ENCODE measurements at places on chromosomes 7 and 10.

- no peak for DNase-seq
Measured at GRCh38 chr10:26290236-26290635, 73.7 kb downstream of the GAD2 start.

DNA sequence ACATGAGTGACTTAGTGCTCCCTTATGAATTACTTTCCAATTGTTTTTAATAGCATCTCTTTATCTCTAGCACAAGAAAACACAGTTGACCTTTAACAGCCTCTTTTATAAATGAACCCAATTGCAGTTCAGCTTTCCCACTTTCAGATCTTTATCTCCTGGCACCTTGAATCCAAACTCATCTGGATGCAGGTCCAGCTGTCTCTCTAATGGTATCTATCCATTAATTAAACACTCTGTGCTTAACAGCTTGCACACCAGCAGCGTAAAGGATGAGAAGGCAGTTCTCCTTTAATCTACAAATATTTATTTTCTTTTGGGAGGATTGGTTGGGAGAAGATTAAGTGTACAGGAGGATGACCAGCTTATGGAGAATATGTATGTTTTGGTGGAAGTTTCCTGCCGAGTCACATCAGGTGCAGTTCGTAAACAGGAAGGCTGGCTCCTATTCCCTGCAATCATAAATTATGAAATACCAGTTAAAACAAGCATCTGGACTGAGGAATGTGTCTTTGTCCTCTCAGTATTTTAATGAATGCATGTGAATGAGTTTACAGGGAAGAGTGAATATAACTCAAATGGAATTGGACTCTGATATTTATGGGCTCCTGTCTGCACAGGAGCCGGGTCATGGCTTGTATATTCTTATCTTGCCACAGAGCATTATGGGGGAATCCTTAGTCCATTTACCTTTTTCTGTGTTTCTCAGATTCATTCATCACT is 232.7 kb downstream of the PHF14 start:
- no peak for DNase-seq

- DNase-seq = no peak
Measured at GRCh38 chr10:120480065-120480600, 23.1 kb downstream of the PLPP4 start.

- DNase-seq = no peak
Measured at GRCh38 chr10:62426600-62426999, 52.4 kb downstream of the ZNF365 start.

GRCh38 chr10:62744136-62744535 is 60.4 kb upstream of the ADO start:
- DNase-seq = no peak

DNA sequence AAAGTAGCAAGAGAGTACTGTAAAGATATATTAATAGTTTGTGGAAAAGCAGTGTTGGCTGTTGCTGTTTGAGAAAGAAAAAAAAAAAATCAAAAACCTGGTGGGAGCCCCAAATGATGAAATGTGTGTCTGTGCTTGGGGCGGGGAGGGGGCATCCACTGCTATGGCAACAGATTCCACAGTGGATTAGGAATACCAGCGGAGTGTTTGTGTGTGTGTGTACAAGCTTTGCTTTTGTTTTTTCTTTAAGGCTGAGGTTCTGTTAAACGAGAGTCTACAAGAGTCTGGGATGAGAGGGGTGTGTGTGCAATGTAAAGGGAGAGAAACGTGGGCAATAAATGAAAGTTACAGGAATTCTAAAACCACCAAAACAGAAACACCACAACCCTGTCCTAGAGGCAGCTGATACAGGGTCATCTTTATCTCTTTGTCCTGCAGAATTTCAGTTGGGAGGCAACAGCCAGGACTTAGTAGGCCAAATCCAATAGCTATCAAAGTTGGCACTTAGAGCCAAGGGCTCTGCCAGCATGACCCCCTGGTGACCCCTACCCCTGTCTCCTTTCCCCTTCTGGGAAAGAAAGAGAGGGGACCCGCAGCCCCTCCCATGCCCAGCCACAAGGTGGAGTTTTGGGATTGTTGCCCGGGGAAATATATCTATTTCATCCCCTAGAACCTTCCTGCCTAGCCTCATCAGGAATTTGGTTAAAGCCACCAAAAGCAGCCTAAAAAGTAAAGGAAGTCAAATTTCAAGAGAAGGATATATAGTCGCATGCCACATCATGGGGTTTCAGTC is 85.4 kb downstream of the OSBPL3 start:
- DNase-seq = no peak

GRCh38 chr10:49520122-49520775 is 18.7 kb downstream of the ERCC6 start:
- no peak for DNase-seq

- peak; percentile 63 for DNase-seq
Measured at GRCh38 chr10:7409045-7409731, 1.6 kb downstream of the SFMBT2 start.

DNA sequence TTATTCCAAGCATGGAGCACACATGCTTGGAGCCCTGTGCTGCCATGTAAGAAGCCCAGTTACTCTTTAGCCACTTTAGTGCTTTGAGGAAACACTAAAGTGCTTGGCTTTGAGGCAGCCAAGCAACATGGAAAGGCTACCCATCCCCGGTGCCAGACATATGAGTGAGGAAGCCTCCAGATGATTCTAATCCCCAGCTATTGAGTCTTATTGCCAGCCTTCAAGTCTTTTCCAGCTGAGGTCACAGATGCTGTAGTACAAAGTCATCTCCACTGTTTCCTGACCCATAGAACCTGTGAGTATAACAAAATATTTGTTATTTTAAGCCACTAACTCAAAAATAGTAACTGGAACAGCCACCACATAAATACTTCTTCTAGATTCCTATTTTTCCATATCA is 91.4 kb upstream of the CYP26C1 start:
- DNase-seq = no peak

DNA sequence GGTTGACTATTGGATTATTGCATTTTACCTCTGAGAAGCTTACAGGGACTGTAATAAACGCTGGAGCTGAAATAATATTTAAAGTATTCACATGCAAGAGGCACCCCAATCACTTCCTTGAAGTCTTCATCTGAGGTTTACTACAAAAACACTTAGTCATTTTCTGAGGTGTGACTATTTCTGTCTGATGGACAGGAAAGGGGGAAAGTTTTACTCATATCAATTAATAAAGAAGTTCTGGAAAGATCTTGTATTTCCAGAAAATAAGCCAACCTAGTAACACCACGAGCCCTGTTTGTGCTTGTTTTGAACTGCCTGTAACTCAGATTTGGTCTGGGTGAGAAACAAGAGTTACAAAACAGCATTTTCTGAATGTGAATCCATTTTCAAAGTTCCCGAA is 63.9 kb upstream of the PRKCQ start:
- peak; percentile 56 for DNase-seq

DNA sequence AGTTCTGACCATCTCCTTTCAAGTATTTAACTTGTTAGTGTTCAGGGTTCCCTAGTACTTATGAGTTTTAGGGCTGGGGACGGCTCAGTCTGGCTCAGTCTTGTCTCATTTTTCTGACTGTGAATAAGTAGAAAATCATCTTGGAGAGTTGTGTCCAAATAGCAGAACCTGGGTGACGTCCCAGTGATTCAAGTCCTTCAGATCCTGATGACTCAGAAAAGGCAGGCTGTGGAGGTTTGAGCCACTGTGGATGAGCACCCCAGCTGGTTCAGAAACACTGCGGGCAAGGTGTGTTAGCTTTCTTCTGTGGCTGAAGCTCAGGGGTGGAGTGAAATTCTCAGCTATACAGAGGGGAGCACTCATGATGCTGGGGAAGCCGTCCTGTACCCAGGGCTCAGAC is 154.4 kb upstream of the NPY start:
- DNase-seq = no peak

DNA sequence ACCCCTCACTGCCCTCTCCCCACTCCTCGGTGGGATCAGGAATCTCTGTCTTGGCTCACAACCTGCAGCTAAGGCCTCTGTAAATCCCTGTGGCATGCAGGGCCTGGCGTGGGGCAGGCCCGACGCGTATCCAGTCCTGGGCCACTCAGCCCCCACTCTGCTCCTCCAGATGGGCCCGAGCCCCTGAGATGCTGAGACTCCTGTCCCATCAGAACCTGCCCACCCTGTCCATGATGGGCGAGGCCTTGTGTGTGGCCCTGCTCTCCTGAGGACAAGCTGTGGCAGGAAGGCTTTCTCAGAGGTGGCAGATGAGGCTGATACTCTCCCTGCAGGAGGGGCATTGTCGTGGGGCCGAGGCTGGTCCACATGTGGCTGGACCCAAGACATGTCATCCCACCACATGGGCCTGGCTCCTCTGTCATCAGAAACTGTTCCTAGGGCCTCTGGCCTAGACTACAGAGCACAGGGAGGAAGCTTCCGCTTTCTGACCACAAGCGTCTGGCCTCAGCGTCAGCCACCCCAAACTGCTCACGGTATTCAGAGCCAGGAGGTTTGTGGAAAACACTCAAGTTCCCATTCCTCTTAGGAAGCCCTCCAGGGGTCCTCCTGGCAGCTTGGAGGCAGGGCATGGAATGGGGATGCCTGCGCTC is 6.0 kb downstream of the ALOX5 start:
- no peak for DNase-seq

GRCh38 chr7:130733931-130734814 is at the start of gene KLF14:
TSS of gene KLF14 (minus strand) at chr7:130734207. CDS start at chr7:130734033, 174 bp downstream.
- no peak for DNase-seq

DNA sequence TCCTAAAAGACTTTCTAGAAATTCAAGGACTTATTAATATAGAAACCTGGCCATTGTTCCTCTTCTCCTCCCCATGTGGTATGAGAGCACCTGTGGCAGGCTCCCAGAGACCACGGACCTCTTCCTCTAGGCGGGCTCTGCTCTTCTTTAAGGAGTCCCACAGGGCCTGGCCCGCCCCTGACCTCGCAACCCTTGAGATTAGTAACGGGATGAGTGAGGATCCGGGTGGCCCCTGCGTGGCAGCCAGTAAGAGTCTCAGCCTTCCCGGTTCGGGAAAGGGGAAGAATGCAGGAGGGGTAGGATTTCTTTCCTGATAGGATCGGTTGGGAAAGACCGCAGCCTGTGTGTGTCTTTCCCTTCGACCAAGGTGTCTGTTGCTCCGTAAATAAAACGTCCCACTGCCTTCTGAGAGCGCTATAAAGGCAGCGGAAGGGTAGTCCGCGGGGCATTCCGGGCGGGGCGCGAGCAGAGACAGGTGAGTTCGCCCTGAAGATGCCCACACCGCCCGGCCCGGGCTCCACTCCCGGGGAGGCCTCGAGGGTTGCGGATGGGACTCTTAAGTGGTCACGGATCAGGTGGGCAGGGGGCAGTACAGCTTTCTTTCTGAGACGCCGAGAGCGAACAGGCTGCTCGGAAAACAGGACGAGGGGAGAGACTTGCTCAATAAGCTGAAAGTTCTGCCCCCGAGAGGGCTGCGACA is at the start of gene SLC26A4:
TSS of gene SLC26A4 (plus strand) at position 448 of the 700 bp plus-strand sequence. CDS start 814 bp downstream, outside the sequence.
- DNase-seq = peak; percentile 54

DNA sequence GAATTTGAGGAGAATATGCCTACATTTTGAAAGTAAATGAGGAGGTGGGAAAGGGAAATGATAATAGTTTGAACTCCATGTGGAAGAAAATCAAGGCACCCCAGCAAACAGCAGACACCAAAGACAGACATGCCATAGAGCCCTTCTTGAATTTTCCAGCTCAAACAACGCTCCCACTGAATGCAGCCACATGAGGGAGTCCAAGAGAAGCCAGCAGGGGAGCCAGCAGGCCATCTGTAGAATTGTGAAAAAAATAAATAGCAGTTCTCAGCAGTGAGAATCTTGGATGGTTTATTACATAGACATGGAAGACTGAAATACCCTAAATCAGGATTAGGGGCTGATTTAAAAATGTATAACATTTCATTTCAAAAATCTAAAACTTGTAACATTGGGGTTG is 1567.3 kb upstream of the LRRTM3 start:
- DNase-seq = no peak

DNA sequence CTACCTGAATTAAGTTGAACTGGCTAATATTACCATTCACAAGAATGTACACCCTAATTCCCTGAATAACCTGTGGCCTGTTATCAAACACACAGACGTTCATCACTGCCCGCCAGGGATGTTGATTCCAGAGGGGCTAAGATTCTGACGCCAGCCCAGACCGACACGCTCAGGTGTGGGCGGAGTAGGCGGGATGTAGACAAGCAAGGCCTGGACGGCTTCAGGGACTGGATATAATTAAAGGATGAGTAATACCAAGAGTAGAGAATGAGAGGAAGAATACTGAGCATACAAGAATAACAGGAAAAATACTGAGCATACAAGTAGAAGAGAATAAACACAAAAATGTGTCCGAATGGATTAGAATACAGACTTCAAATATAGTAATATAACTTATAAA is 29.0 kb downstream of the CUBN start:
- DNase-seq = no peak

- no peak for DNase-seq
Measured at GRCh38 chr10:49283491-49283890, 15.5 kb upstream of the C10orf71 start.

DNA sequence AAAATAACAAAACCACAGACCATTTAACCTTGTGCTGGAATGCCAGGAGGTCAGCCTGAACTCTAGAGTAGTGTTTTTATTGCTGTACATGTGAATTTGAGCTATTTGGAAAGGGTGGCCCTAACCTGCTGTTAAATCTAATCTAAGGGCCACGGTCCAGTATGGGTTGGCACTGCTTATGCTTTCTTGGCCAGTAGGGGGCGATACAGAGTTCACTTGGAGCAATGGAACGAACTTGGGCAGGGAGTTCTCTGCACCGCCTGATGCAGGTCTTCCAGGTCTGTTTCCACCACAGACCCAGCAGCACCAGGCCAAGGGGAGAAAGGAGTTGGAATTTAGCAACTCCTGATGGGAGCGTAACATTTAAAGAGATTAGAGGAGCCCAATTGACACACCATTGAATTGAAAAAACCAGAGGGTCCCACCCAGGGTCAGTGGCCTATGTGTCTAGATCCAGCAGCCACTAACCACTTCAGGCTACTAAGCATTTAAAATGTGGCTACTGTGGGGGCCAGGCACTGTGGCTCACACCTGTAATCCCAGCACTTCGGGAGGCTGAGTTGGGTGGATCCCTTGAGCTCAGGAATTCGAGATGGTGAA is 75.7 kb upstream of the EFCAB10 start:
- DNase-seq = peak; percentile 74

GRCh38 chr7:127652333-127653248 is 597 bp downstream of the SND1 start:
- no peak for DNase-seq

DNA sequence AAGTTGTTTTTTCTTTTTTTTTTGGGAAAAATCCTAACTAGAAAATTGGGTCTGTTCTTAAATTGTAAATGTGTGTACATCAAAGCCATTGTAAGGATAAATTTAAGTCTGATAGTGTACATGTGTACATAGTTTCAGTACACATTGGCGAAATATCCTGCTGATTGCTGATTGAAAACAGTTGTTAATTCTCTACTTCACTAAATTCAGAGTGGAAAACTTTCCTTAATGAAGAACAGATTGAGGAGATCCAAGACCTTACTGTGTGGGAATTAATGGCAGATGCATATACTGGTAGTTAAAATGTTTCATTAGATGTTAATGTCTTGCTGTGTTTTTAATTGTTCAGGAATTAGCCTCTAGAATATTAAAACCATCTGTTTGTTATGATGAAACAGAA is 506.0 kb downstream of the AUTS2 start:
- no peak for DNase-seq

DNA sequence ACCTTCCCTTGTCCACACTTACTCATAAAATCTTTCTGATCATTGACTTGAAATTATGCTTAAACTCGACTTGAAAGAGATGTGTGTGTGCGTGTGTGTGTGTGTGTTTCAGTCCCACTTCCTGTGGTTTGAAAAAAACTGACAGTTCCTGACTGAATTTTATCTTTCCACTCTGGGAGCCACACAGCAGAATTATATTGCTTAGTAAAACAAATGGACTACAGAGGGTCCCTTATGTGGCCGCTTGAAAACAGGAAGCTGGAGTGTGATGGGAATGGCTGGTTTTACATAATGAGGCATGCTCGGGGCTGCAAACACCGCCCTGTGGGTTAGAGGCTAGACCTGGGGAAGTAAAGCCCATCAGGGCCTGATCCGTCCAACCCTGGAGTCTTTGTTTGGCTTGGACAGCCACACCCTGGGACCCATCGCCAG is 54.8 kb downstream of the LYZL1 start:
- DNase-seq = no peak
